NCI-H146 (cell line): ENCODE measurements at places on chromosomes 6 and 20.

DNA sequence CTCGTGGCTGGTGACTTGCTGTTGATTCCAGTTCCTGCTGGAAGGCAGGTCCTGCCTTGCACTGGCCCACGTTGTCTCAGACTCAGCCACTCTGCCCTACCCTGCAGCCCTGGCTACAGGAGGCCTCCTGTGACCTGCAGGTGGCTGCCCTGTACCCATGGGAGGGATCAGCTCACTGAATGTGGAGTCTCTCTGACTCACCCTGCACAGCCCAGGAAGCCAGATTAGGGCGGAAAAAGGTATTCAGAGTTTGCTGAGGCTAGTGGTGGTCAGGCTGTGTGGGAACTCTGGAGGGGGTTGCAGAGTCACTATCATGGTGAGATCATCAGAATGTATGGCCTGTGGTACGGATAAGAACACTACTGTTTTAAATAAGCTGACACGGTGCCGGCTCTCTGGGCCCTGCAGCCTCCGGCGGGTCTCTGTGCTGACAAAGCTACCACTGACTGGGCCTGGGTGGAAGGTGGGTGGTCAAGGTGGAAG, 24.7 kb upstream of the PYGB start:
- no peak for DNase-seq

DNA sequence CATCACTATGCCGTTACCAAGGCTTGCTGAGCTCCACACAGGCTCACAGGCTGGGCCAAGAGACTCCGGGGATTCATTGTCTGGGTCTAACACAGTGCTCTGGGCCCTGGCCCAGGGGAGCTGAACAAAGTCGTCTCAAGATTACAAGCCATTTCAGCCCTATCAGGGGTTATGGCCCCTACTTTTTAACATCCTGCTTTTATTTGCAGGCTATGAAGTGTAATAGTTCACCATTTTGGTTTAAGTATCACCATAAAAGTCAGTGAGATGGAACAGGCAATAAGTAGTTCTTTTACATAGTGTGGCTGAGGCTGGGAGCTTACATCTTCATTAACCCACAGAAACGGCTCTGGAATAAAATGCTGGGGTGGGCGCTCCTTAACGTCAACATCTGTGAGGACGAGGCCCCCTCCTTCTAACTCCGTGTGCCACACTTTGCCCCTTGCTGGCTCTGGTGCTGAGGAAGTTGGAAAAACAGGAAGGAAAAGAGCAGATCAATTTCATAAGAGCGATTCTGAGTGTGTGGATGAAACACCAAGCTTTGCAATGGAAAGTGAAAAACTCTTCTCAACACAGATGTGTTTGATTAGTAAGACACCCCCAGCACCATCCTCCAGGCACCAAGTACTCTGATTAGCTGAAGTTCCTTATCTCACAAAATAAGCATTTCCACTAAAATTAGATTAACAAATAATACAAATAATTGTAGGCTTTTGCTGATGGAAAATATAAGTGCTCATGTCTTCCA, 447.3 kb downstream of the MAFB start:
- DNase-seq: no peak

- DNase-seq: peak; percentile 89
These were observed 173.4 kb downstream of the PLCB1 start for GRCh38 chr20:8305449-8305978.

- DNase-seq: no peak
These were observed 179.3 kb downstream of the CARMIL1 start for GRCh38 chr6:25458485-25458884.

GRCh38 chr20:1242530-1242929, 16.7 kb downstream of the RAD21L1 start:
- no peak for DNase-seq

- no peak for DNase-seq
These were observed 94.3 kb upstream of the BEND3 start for GRCh38 chr6:107209406-107210305.

DNA sequence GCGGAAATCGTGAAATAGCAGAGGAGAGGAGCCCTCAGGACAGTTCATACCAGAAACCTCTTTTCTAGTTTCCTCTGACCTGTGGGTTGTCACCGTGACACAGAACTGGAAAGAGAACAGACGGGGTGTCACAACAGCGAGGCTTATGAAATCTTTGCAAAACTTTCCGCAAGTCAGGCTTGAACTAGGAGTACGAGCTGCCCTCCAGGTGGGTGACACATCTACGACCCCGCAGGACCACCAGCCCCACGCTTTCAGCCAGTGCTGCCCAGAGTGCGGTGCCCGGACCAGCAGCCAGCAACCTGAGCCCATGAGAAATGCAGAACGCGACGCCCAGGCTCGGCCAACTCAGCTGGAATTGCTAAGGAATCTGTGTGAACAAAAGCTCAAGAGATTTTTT, 30.8 kb downstream of the WRNIP1 start:
- DNase-seq: no peak

DNA sequence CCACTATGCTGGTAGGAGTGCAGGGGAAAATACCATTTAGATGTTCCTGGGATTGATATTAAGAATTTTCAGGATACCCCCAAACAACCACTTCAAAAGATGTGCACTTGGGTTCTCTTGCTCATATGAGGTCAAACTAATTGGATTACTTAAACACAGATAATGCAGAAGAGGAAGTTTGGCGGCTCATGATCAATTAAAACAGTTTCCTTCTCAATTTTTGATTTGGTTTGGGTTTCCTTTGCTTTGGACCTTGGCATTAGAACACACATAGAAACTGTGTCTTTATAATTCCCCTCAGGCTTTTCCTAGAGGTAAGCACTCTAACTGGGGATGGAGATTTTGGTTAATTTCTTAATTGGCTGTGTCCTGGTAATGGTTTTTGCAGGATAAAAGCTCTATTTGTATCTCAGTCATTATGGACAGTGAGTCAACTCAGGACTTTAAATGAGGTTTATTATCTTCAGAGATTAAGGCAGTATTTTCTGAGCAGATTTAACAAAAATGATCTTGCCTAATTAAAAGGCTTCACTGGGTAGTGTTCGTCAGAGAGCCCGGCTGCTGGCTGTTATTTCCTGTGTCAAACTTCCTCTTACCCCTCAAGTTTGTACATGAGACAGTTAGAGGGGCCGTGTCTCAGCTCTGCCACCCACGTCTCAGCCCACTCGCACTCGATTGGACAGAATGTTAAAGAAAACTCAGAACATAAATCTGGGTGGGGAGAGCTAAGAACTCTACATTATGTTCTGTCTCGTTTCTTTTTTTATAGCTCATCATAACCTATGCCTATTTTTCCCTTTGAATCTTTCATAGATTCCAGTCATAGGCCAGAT, 50.3 kb upstream of the PREP start:
- DNase-seq: no peak

DNA sequence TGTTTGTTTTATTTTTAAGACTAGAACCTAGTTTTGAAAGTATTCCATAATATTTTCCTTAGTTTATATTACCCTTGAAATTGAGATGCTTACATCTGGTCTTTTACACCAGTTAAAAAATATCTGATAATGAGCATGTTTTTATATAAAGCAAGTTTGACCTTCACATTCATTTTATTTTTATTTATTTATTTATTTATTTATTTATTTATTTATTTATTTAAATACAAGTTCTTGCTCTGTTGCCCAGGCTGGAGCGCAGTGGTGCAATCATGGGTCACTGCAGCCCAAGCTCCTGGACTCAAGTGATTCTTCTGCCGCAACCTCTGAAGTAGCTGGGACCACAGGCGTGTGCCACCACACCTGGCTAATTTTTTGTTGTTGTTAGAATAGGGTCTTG, 52.8 kb upstream of the ADIG start:
- no peak for DNase-seq

DNA sequence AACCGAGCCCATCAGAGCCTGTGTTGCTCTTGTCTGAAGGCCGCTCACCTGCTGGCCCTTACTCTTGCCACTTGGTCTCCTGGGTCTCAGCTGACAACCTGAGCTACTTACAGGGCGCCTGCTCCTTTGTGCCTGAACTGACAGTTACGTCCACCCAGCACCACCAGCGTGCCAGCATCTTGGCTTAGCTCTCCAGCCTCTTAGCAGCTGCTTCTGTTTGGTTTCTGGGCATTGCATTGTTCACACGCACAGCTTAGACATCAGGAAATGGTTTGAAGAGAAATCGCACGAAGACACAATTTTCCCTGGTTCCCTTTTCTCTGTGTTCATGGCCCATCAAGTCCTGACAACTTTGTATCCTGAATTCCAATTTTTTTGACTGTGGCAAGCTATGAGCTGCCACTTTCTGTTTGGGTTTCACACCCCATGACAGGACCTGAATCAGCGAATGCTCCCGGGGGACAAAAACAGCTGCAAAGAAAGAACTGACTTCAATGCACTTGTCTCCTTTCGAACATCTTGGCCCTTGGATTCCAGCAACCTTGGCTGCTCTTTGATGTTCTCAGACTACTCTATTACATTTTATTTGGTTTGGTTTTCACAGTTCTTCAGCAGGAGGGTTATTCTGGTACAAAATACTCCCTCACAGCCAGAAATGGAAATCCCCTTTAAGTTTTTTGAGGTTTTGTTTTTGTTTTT, 45.2 kb upstream of the LY86 start:
- DNase-seq: no peak

DNA sequence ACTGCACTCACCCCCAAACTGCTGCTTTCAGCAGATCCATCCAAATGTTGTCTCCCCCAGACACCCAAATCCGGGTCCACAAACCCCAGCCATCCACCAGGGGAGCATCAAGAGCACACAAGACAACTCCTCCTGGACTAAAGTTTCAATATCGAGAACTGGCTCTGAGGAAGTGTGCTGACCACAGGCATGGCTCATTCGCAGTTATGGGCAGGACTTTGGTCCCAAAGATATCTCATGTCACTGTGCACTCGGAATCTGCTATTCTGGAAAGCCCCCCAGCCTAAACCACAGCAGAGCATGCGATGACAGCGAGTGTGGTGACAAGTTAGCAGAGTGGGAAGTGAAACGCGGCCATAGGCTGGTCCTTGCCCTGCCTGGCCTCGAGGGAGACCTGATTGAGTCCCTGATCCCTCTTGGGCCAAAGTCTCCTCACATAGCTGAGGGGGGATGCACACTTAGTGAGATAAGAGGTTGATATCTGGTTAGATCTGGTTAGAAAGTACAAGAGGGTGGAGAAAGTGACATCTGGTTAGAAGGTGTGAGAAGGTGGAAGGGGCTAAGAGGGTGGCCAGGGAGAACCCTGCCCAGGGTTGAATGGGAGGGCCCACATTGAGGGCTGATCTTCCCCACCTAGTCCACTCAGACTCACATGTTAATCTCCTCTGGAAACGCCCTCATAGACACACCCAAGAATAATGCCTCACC, 149.7 kb downstream of the MRPL14 start:
- DNase-seq: no peak

DNA sequence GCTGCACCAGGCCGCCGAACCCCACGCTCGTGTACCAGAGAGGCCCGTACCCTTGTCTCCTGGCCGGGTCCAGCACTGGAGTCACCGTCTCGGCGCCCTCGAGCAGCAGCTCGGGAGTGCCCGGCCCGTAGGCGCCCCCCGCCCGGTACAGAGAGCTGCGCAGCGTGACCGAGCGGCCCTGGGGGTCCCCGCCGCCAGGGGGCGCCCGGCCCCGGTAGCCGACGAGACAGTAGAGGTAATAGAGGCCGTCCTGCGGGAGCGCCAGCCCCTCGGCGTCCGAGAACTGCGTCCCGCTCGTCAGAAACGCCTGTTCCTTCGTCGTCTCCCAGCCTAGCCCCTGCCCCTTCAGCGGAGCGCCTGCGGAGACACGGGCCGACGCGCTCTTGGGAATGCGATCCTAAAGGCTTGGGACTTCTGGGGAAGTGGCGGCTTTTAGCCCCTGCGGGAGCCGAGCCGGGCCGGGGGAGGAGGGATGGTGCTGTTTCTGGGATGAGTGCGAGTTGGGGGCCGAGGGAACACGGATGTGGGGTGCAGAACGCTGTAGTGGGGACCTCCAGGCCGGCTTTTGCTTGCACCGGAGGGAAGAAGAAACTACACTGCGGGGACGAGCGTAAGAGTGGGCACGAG, 1.3 kb downstream of the LTB start:
- peak; percentile 66 for DNase-seq

- no peak for DNase-seq
These were observed 17.3 kb upstream of the MCUR1 start for GRCh38 chr6:13831615-13832014.

DNA sequence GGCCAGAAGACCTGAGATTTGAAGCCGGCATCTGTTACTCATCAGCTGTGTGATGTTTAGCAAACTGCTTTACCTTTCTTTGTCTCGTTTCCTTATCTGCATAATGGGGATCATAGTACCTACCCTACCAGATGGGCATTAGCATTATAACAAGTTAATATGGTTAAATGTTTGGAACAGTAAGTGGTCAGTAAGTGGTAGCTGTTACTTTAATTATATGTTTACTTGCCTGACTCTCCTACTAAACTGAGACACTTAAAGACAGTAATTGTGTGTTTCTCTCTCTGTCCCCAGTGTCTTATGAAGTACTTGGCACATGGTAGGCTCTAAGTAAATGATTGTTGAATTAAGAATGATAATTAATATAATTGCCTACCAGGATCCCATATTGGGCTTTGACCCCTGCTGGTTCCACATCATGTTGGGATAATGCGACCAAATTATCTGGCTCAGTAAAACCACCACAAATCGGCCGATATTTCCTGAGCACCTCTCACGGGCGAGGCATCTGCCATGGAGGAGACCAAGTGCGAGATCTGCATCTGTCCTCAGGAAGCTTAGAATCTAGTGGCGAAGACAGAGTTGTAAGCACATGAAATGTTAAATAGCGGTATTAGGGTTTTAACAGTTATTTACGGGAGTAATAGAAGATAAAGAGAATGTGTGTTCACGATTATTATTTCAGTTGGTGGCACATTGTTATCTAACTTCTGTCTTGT, 31.4 kb downstream of the PTK7 start:
- DNase-seq: peak; percentile 62

GRCh38 chr6:105344881-105345370, 58.0 kb downstream of the PREP start:
- DNase-seq: no peak

- DNase-seq: no peak
These were observed 224.8 kb downstream of the GRM1 start for GRCh38 chr6:146253691-146254090.

DNA sequence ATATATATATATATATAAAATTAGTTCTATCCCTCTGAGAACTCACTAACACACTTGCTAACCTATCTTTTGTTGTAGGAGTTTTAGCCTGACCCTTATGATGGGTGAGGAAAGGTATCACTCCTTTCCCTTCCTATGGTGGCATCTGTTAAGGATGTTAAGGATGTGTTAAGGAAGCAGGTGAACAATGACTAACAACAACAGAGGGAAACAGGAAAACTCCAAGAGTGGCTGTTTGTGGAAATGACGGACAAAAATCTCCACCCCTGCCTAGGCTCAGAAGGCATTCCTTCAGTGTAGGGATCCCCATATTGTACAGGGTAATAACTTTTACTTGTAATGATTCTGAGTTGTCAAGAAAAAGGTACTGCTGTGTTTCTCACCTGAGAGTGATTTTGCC, 8.8 kb upstream of the TPD52L1 start:
- DNase-seq: no peak
